ENCODE measurements at places on chromosomes 2 and 18. TPM values are rescaled to one million over a fixed set of nuclear protein-coding genes. Genes with fewer than 3 reads are reported as not detected.

Gene FOXD4L1
- not detected for total RNA-seq

Gene HOXD10
- total RNA-seq = not detected

Gene CFC1B
- total RNA-seq = not detected

GRCh38 chr2:149586063-149586462 lies 1.5 kb downstream of the MMADHC start:
- DNase-seq = no peak
- H3K36me3 ChIP-seq = no peaks in the 10 kb centered on the region
- H3K27me3 ChIP-seq = no peaks in the 10 kb centered on the region
- peak overlapping the region; percentile 93 for H3K4me3 ChIP-seq
- H3K4me1 ChIP-seq = peaks cover 59% of the 10 kb centered on the region
- H3K27ac ChIP-seq = peak overlapping the region; percentile 96

DNA sequence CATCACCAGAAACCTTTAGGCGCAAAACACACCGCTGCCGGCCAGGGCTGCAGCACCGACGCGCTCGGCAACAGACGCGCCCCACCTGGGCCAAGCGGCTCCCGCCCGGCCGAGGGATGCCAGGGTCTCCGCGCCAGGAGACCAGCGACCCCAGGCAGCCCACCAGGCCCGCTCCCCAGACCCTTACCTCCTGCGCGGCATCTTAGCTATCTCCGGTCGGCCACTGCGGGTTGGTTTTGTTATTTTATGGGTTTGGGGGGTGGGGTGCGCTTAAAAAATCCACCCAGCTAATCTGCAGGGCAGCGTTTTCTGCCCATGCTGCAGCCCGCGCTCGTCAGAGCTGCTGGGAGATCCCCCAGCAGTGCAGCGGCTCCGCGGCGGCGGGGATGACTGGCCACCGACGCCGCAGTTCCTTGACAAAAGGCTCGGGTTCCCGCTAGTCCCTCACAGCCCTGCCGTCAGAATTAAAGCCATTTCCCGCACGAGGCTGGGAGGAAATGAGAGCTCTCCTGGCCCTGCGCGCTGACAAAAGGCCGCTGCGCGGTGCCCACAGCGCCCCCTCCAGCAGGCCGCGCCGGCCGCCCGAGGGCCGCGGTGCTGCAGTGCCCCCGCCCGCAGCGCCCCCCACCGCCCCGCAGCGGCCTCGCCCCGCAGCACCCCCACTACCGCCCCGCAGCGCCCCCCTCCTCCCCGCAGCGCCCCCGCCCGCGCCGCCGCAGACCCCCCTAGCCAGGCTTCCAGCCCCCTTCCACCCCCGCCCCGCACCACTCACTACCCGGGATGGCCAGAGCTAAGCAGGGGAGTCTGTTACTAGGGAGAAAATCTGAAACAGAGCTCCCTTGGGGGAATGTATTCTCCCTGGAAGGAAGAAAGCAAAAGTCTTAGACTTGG lies at the start of gene ADD2:
Gene ADD2, minus strand, starts transcription at position 502 of the 891 bp plus-strand sequence. CDS start 61,792 bp downstream, outside the sequence.
- H3K4me1 ChIP-seq = peaks cover 7% of the 10 kb centered on the region
- no peaks in the 10 kb centered on the region for H3K36me3 ChIP-seq
- H3K27ac ChIP-seq = no peak within 1 kb of the TSS
- H3K4me3 ChIP-seq = peak within 1 kb of the TSS; percentile 38
- no peak for DNase-seq

GRCh38 chr18:44895176-44895798 lies 214.6 kb downstream of the SETBP1 start:
- H3K4me3 ChIP-seq = no peak overlapping the region
- no peaks in the 10 kb centered on the region for H3K27me3 ChIP-seq
- H3K27ac ChIP-seq = no peak overlapping the region
- no peaks in the 10 kb centered on the region for H3K36me3 ChIP-seq

DNA sequence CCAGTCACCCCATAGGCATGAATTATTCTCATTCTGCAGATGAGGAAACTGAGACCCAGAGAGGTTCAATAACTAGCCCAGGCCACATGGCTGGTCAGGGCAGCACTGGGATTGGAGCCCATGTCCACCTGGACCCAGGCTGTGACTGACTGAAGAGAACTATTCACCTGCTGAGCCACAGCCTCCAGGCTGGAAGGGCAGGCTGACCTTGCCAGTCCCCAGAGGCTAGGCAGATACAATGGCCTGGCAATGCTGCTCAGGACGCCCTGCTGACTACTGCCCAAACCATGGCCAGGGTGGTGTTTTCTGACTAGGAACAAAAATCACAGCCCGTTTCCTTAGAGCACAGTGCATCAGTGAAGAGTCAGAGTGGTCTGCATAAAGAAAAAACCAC lies 36.8 kb downstream of the HS6ST1 start:
- peaks cover 31% of the 10 kb centered on the region for H3K4me1 ChIP-seq
- DNase-seq = peak; percentile 10
- H3K36me3 ChIP-seq = no peaks in the 10 kb centered on the region
- no peak overlapping the region for H3K4me3 ChIP-seq
- no peaks in the 10 kb centered on the region for H3K27me3 ChIP-seq

- H3K27me3 ChIP-seq = no peaks in the 10 kb centered on the region
- H3K36me3 ChIP-seq = no peaks in the 10 kb centered on the region
- H3K27ac ChIP-seq = no peak overlapping the region
- no peak for DNase-seq
Observed at GRCh38 chr2:122231296-122231695, 475.8 kb downstream of the TSN start.

DNA sequence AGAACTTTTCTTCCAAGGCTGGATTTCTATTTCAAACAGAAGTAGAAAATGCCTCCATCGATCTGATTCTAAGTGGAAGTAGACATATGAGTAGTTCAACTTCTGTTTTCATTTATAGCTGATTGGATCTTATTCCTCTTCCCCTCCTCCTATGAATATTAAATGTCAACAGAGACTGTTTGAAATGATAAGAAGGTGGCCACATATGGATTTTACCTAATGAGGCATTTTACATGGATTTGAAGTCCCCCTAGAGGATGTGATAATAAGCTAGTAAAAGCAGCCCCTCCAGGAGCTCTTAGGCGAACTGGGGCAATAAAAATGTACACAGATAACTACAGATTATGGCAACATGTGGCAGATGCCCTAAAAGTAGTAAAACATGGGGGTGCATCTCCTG lies 71.0 kb downstream of the UPP2 start:
- H3K27me3 ChIP-seq = no peaks in the 10 kb centered on the region
- no peaks in the 10 kb centered on the region for H3K36me3 ChIP-seq
- no peak for DNase-seq

DNA sequence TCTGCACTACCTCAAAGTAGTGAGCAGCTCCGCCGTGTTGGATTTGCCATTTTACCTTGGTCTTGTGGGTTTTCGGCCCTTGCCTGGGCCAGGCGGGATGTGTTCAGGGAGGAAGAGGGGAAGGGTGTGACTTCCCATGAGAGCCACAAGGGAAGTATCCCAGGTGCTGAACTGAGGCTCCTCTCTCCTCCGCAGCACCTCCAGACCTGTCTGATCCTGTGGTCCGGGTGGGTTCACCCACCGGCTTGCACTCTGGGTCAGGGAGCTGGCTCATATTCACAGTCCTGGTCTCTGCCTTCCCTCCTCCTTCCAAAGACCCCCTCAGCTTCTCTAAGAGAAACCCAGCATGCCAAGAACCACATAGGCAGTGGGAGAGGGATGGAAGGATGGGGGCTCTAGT lies 235.8 kb downstream of the SEPTIN10 start:
- H3K27ac ChIP-seq = no peak overlapping the region
- no peak overlapping the region for H3K4me3 ChIP-seq
- DNase-seq = no peak
- peaks cover 50% of the 10 kb centered on the region for H3K4me1 ChIP-seq

DNA sequence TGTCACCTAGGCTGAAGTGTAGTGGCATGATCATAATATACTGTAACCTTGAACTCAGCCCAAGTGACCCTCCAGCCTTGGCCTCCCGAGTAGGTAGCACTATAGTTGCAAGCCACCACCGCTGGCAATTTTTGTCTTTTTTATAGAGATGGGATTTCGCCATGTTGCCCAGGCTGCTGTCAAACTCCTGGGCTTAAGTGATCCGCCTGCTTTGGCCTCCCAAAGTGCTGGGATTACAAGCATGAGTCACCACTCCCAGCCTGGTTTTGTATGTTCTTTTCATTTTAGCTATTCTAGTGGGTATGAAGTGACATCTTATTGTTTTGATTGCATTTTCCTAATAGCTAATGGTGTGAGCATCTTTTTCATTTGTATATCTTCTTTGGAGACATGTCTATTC lies 11.3 kb upstream of the EXOC6B start:
- no peak for DNase-seq
- no peak overlapping the region for H3K27ac ChIP-seq
- no peaks in the 10 kb centered on the region for H3K27me3 ChIP-seq
- no peak overlapping the region for H3K4me3 ChIP-seq
- H3K4me1 ChIP-seq = no peaks in the 10 kb centered on the region

DNA sequence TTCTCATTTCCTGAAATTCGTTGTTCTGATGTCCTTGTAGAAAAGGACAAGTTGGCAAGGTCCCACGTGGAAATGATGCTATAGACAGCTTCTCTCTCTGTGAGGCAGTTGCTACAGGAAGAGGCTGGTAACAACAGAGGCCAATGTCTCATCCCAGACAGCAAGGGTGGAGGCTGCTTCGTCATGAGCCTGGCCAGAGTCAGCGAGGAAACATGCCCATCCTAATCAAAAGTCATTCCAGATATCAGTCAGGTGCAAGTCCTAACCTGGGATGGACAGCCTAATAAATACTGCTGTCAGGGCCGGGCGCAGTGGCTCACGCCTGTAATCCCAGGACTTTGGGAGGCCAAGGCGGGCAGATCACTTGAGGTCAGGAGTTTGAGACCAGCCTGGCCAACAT lies 6.4 kb upstream of the SMAD7 start:
- no peak overlapping the region for H3K4me3 ChIP-seq
- no peaks in the 10 kb centered on the region for H3K36me3 ChIP-seq
- no peak for DNase-seq
- H3K4me1 ChIP-seq = peaks cover 31% of the 10 kb centered on the region
- peak overlapping the region; percentile 96 for H3K27ac ChIP-seq

DNA sequence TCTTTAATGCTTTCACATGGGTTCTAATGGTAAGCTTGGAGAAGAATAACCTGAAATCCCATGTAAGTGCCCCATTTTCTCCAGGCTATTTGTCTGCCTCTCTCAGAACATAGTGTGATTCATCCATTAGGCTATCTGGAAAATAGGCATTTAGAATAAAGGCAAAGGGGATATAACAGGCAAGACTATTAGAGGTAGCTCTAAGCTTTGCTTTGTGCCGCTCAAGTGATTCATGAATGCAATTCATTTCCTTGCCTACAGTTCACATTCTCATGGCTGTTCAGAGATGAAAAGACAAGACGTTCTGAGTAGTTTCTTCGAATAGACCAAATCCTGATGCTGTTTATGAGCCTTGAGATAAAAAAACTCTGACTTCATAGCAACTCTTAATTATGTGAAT lies 101.7 kb downstream of the ANKRD44 start:
- H3K27me3 ChIP-seq = no peaks in the 10 kb centered on the region
- no peak overlapping the region for H3K27ac ChIP-seq
- no peaks in the 10 kb centered on the region for H3K36me3 ChIP-seq
- H3K4me1 ChIP-seq = peaks cover 5% of the 10 kb centered on the region
- H3K4me3 ChIP-seq = no peak overlapping the region
